ENCODE measurements at places on chromosomes 7 and 10. TPM values are rescaled to one million over a fixed set of nuclear protein-coding genes. Genes with fewer than 3 reads are reported as not detected.

- no peak for DNase-seq
Observed at GRCh38 chr10:71381611-71382010, 15.1 kb upstream of the CDH23 start.

GRCh38 chr10:124676416-124677062 lies 67.6 kb downstream of the FAM53B start:
- DNase-seq, result no peak

Gene FKBP6
- total RNA-seq, result not detected

DNA sequence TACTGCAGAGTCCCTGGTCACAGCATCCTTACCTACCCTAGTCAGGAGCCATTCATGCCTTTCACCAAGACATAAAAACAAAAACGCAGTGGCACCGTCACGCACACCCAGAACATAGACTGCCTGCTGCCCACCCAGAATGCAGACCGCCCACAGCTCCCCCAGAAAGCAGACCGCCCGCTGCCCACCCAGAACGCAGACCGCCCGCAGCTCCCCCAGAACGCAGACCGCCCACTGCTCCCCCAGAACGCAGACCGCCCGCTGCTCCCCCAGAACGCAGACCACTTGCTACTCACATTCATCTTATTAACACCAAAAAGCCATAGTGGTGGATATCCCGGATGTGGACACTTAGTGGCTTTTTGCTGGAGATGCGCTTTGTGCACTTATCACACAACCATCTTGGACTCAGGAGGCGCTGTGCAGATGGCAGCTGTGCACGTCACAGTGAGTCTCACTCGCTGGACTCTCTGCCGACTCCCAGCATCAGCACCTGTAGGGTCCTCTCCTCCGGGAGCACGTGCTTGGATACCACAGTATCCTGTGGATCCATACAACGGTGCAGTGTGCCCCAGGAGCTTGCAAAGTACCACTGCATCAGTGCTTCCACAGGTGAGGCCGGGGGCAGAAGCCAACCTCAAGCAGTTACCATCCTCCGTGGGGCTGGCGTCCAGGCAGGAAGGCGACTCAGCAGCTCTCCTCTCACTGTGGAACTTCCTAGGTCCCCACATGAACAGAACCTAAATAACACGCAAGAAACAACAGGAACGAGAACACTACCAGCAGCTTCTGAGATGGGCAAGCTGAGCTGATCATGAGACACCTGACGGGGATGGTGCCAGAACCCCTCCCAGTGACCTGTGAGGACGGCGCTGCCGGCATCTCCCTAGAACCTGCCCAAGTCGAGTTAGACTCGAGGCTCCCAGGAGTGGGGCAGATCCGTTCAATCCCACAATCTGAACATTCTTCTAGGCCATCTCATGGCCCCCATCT lies 161.0 kb downstream of the DIP2C start:
- no peak for DNase-seq

DNA sequence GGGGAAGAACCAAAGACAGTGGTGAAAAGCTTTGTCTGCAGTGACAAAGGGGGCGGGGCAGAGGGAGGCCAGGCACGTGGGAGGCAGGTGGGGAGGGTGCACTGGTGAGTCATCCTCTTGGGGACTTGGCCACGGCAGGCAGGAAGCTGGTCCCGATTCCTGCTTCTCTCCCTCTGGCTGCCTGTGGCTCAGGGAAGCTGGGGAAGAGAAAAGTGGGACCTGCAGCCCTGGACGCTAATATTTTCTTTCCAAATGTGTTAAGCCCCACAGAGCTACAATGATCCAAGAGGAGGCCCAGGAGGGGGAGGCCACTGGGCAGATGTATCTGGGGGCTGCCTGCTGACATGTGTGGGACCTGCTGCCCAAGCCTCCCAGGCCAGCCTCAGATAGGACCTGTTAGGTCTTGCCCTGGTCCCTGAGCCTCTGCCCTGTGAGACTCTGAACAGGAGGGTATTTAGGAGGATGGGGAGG lies 231.8 kb downstream of the KCNMA1 start:
- DNase-seq, result no peak

GRCh38 chr10:35331894-35332640 lies 4.2 kb upstream of the CCNY start:
- DNase-seq, result no peak
